ENCODE measurements at places on chromosomes 16 and 17.
A peak's percentile ranks its signal among the peaks of the same experiment; 100 is the strongest.

DNA sequence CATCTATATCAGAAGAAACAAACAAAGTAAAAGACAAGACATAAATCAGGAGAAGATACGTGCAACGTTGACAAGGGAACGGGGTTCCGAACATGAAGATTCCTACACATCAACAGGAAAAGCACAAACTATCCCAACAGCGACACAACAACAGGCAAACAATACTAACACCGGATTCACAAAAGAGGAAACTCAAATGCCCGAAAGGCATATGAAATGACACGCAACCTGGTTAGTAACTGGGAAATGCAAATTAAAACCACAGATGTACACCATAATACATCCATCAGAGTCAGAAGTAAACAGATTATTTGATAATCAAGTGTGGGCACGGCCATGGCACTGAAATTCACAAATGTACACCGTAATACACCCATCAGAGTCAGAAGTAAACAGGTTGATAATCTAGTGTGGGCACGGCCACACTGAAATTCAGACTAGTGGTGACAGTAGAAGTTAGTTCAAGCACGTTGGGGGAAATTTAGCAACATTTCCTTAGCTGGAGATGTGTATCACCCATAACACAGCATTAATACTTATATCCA, 171.9 kb upstream of the RPH3AL start:
- DNase-seq = no peak

DNA sequence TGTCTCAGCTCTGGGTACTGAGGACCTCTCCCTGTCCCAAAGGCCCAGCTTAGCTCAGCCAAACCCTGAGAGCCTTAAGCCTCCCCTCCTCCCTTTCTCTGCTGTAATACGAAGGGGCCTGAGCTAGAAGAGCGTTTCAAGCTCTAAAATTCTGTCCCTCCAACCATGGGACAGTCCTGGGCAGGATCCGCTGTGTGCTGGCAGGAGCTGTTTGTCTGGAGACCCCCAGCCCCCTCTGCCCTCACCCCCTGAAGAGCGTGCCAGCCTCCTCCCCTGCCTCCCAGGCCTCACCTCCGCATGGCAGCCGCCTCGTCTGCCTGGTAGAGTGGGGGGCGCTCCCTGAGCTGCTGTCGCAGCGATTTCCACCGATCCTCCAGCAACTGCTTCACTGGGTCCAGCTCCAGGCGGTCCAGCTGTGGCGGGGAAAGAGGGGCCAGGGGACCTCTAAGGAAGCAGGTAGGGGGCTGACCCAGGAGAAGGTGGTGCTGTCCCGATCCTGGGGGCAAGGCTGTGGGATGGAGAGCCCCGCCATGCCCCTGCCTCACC, 14.7 kb downstream of the UBALD2 start:
- DNase-seq = no peak

DNA sequence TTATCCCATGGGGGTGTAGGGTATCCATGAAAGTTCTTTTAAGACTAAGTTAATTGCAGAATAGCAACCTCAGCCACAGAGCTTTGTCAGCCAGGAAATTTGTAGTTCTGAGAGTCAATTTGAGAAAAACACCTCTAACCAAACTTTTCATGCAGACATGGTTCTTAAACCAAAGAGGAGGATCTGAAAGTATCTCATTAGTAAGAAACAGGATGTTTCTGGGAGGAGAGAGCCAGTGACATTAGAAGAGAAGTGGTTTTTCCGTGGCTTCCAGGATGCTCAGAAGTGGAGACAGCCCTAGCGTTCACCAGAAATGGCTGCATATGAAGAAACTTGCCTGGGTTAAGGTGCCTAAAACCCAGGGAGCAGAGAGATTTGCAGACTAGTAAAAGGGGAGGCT, 7.9 kb downstream of the GNAO1 start:
- no peak for DNase-seq

DNA sequence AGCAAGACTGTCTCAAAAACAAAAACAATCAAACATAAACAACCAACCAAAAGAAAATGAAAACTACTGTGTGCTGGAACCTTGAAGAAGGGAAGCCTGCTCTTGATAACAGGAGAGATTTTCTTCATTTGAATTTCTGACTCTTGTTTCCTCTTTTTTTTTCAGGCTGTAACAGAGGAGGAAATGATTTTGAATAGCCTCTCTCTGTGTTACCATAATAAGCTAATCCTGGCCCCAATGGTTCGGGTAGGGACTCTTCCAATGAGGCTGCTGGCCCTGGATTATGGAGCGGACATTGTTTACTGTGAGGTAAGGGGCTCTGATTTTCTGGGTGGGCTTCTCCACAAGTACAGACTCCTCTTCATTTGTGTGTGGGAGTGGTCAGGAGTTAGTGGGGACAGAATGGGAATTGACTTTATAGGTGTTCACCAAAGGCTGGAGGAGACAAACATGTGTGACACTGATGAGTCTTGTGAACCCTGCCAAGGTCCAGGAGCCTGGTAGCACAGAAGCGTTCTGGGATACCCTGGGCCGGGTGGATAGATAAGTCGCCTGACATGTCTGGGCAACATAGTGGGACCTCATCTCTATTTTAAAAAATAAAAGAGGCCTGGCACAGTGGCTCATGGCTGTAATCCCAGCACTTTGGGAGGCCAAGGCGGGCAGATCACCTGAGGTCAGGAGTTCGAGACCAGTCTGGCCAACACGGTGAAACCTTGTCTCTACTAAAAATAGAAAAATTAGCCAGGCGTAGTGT, 14.9 kb downstream of the DUS2 start:
- DNase-seq = no peak

- no peak for DNase-seq
Measured at GRCh38 chr17:80424261-80424660, 9.3 kb downstream of the ENDOV start.

- DNase-seq = no peak
Measured at GRCh38 chr17:48522031-48522653, 8.7 kb downstream of the HOXB1 start.

DNA sequence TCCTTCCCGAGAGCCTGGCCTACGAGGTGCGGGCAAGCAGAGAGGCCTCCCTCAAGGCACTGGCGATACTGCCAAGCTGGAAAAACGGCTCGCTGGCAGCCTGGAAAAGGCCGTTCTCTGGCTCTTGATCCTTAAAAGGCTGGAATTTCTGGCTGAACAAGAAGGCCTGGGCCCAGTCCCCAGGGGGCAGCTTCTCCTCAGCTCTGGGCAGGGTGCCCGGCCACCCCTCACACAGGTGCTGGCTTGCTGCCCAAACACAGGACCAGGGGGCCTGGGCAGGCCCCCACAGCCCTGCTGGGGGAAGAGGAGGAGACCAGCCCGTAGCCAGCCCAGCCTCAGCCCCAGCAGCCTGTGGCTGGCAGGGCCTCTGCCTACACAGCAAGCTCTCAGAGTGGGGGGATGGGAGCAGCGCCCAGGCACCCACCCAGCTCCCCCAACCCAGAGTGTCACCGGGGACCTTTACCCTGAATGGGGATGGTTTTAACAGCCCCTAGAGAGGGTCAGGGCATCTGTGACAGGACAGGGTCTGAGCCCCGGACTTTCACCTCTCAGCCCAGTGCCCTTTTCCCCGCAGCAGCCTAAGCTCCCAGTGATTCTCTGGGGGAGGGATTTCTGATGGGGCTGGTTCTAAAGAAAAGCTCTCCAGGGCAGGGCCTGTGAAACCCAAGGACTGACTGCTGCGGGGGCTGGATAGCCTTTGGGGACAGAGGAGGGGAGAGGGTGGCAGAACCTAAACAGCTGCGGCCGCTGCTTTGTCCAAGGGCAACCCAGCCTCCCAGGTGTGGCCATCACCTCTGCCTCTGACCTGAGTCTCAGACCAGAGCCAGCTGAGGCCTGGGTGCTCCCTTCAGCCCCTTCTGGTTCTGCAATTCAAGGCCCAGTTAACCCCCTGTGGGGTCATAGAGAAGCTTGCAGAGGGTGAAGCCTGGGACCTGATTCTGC, 38.6 kb upstream of the TOB1 start:
- no peak for DNase-seq

DNA sequence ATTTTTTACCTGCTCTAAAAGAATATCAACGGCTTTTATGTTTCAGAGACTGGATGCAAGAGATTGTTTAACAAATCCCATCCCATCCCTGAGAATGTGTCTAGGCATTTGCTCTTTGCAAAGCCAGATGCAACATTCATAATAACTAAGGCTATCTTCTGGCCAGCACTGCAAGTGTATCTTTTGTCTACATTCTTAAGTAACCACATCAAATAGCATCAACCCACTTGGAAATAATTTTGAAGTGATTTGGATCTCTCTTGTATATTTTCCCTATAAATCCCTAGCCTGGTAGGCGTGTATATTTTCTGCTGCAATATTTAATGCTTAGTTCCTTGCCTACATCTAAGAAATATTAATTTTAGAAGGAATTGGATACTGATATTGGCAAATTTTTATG, 64.3 kb downstream of the PIGL start:
- DNase-seq = no peak

DNA sequence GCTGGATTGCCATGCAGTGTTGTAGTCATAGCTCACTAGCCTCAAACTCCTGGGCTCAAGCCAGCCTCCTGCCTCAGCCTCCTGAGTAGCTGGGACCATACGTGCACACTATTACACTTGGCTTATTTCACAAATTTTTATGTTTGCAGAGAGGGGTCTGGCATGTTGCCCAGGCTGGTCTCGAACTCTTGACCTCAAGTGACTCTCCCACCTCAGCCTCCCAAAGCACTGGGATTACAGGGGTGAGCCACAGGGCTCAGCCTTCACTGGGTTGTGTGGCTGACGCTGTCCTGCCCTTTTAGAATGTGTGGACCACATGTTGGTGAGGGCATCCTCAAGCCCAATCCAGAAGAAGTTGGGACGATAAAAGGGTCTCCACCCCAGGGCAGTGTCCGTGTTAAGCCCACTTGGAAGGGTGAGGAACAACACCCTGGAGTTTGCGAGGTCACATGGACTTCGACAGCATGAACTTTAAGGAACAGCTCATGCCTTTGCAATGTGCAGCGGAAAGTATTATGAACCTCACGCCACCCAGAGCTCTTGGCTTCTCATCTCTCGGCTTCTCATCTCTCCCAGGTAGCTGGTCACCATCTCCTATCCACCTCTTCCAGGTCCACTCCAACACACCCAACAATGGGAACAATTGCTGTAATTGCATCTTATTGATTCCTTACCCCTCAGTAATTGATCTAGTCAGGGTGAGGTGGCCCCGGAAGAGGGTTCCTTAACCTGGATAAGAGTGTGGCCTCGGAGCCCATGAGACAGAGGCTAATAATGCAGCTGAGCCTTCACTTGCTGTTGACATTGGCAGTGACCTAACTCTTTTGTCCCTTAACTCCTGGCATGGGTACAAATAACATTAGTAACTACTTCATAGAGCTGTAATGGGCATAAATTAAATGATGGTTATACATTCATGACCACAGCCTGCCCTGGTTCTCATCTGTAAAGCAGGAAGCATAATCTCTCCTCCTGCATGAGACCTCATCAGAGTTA, 6.7 kb downstream of the FOXL1 start:
- no peak for DNase-seq

GRCh38 chr17:60391471-60392041, 377 bp downstream of the USP32 start:
- DNase-seq = no peak

- peak; percentile 67 for DNase-seq
Measured at GRCh38 chr16:15498427-15499175, 64.2 kb downstream of the BMERB1 start.

DNA sequence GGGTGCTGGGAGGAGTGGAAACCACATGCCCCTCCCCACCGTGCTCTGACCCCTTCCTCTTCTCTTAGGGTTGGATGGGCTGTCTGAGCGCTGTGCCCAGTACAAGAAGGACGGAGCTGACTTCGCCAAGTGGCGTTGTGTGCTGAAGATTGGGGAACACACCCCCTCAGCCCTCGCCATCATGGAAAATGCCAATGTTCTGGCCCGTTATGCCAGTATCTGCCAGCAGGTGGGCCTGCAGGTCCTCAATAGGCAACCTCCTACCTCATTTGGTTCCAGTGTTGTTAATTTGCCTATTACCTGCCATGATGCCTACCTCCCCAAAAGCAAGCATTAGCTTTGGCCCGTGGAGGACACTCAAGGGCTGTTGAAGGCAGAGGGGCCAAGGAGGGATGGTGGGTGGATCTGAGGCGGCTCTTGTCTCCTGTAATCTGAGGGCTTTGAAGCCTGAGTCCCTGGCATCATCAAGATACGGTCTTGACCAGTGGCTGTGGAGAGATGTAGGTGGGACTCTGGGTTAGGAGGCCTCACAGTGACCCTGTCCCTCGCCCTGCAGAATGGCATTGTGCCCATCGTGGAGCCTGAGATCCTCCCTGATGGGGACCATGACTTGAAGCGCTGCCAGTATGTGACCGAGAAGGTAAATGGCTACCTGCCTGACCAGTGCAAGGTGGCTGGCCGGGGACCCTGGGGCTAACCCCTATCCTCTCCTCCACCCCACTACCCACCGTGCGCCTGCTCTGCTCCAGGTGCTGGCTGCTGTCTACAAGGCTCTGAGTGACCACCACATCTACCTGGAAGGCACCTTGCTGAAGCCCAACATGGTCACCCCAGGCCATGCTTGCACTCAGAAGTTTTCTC, 3.4 kb downstream of the ALDOA start:
- no peak for DNase-seq

DNA sequence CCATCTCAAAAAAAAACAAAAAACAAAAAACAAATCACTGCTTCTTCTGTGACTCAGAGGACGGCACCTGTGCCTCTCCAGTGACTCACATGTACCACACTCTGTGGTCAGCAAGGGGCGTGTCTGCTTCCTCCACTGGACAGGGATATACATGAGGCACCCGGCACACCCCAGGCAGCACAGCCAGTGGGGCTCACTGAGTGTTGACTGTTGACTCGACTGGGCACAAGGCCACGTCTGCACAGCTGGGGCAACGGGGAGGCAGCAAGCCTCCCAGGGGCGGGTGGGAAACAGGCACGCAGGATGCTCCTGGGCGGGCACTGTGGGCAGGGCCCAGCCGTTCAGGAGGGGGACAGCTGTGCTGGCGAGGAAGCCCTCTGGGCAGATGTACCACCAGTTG, 64.1 kb downstream of the TIMM22 start:
- DNase-seq = peak; percentile 93

- DNase-seq = no peak
Measured at GRCh38 chr17:16975277-16975651, 3.3 kb upstream of the TNFRSF13B start.

DNA sequence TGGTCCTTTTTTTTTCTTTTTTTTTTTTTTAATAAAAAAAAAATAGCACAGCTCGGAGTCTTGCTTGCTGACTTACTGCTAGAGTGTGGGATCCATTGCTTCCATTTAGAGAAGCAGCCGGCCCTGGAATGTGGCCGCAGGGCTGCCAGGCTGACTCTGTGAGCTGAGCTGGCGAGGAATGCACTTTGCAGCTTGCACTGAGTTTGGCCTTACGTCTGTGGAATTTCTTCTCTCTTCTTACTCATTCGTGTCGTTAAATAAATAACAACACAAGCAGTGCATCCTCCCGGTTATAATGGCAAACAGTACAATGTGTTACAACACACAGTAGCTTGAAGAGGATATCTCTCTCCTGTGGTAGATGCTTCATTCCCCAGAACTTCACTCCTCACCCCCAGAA, 69.2 kb downstream of the PRKCB start:
- no peak for DNase-seq

GRCh38 chr16:85546585-85547447, 66.3 kb upstream of the GSE1 start:
- no peak for DNase-seq

Data from AG09319 (cell line).